ENCODE measurements at places on chromosomes 6 and 20.

DNA sequence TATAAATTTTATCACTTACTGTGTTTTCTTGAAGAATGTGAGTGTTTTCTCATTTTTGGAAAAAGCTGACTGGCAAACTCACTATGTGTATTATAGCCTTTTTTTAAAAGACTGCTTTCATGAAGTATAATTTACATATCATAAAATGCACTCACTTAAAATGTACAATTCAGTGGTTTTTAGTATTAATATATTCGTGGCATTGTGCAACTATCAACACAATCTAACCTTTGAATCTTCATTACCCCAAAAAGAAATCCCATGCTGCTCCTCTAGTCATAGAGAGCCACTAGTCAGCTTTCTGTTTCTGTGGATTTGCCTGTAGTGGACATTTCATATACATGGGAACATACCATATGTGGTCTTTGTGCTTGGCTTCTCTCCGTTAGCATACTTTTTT lies 143.8 kb downstream of the PLCB4 start:
- DNase-seq, result no peak

- DNase-seq, result no peak
Observed at GRCh38 chr6:1795910-1796309, 186.2 kb downstream of the FOXC1 start.

- DNase-seq, result no peak
Observed at GRCh38 chr6:78300885-78301284, 566.5 kb upstream of the IRAK1BP1 start.

DNA sequence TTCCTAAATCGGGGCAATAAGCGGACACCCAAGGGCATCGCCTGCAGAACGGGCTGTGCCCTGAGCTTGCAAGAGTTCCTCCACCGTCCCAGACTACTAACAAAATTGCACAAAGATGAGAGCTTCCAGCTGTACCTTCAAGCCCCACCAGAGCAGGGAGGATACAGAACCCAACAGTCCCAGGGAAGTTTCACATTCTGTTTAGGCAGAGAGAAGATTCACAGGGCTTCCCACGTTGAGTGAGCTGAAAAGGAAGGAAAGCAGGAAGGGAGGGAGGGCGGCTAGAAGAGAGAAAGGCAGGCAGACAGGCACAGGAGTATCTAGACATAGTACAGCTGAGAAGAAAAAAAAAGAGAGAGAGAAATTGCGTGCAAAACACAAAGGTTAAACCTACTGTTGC lies 112.6 kb upstream of the AFDN start:
- DNase-seq, result peak; percentile 36

DNA sequence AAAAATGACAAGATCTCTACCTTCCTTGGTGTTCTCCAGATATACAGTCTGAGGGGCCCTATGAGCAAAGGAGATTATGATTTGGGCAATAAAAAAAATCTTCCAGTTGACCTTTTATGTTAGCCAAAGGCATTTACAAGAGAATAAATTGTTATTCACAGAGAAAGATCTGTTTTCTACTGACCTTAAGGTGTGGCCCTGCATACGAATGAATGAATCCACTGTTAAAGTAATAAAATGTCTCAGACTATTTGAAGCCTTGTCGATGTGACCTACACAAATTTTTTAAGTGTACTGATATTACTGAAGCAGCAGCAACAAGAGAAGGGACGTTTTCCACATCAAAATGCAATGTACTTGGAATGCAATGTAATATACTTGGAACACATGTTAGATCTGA lies 95.9 kb upstream of the SSTR4 start:
- no peak for DNase-seq

GRCh38 chr20:61846741-61847419 lies 218.8 kb downstream of the TAF4 start:
- no peak for DNase-seq

DNA sequence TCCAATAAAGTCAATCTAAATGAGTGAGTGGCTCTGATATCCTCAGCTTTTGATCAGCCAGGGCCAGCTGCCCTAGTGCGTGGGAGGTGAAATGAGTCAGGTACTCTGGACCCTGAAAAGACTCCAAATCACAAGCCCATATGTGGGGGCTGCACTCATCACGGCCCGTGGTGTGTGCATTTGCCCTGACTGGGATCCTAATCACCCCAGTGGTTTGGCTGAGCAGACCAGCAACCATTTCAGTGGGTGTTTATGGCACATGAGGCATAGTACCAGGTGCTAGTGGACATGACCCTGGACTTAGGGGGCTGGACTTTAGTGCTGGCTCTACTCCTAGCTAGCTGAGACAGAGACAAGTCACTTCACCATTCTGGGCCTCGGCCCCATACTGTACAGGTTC lies 39.4 kb downstream of the SCML4 start:
- DNase-seq, result no peak

GRCh38 chr6:20211037-20211940 lies 980 bp downstream of the MBOAT1 start:
- DNase-seq, result peak; percentile 58

GRCh38 chr6:101760843-101761621 lies 367.5 kb downstream of the GRIK2 start:
- no peak for DNase-seq

GRCh38 chr6:132072271-132072670 lies 121.1 kb upstream of the CCN2 start:
- no peak for DNase-seq

GRCh38 chr20:39302312-39302711 lies 340.2 kb downstream of the DHX35 start:
- no peak for DNase-seq

- DNase-seq, result no peak
Observed at GRCh38 chr20:54161008-54161820, 12.6 kb downstream of the CYP24A1 start.

- peak; percentile 62 for DNase-seq
Observed at GRCh38 chr6:24919056-24919892, 16.5 kb downstream of the RIPOR2 start.

Data from stomach (tissue), 19 donors.